ENCODE measurements at places on chromosomes 11 and 22.

- no peak for DNase-seq
Observed at GRCh38 chr11:122440811-122441665, 214.5 kb upstream of the UBASH3B start.

GRCh38 chr11:74012074-74012809 lies 3.4 kb upstream of the UCP3 start:
- no peak for DNase-seq

DNA sequence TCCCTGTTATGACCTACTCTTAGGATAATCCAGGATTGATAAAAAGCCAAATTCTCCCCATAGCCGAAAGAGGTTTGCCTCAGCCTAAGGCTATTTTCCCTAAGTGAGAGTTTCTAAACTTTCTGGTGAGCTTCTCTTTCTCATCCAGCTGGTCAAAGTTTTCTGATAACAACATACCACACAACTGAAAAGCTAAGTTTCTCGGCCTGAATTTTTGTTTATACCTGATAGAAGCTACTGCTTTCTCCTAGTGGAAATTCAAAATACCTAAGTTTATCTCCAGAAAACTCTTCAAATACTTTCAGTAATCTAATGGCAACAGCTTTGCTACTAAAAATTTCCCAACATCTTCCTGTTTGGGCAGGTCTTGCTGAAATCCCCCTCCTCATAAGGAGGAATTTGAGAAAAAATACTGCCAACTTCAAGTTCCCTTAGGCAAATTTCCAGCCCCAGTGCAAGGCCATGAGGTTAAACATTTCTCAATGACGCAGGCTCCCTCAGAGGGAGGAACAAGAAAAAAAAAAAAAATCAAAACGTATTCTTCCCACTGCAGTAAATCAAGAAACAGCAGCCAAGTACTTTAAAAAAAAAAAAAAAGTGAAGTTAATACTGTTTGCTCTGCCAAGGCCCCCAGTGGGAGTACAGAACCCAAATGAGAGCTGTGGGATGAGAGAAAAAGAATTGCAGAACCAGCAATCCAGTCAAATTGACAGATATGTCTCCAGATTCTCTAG lies 127.0 kb downstream of the MRTFA start:
- DNase-seq: peak; percentile 98

GRCh38 chr22:37220543-37220981 lies 8.3 kb upstream of the SSTR3 start:
- DNase-seq: no peak

- DNase-seq: peak; percentile 64
Observed at GRCh38 chr22:37870273-37870672, 21.1 kb downstream of the EIF3L start.

GRCh38 chr11:19232910-19233503 lies 7.7 kb downstream of the E2F8 start:
- peak; percentile 91 for DNase-seq

GRCh38 chr11:125141686-125142535 lies 22.6 kb upstream of the PKNOX2 start:
- DNase-seq: peak; percentile 28

- no peak for DNase-seq
Observed at GRCh38 chr11:13055200-13055599, 46.1 kb downstream of the RASSF10 start.

GRCh38 chr11:129610125-129610524 lies 205.5 kb upstream of the TMEM45B start:
- no peak for DNase-seq

- DNase-seq: no peak
Observed at GRCh38 chr11:134685793-134686380, 273.8 kb upstream of the B3GAT1 start.

DNA sequence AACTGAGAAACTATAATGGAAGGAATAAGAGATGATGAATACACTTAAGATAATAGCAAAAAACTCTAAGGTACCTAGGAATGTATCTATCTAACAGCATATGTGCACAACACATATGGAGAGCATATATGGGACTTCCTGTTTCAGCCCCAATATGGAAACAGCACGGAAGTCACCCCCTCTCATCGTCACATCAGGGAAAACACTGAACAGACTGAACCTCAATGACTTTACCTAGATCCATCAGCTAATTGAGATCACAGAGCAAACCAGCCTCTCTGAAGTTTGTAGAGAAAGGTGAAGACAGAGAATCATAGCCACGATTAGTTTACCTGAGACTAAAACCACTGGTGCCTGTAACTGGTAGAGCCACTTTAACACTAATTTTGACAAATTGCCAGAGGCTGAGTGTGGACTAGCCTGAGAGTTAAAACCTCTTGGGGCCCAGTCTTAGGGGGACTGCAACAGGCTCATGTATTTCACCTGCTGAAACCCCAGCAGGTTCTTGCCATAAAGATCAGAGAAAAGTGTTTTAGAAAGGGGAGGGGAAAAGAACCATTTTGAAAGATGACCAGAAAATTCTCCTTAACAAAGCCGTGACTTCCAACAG lies 722.6 kb downstream of the TBC1D22A start:
- no peak for DNase-seq

DNA sequence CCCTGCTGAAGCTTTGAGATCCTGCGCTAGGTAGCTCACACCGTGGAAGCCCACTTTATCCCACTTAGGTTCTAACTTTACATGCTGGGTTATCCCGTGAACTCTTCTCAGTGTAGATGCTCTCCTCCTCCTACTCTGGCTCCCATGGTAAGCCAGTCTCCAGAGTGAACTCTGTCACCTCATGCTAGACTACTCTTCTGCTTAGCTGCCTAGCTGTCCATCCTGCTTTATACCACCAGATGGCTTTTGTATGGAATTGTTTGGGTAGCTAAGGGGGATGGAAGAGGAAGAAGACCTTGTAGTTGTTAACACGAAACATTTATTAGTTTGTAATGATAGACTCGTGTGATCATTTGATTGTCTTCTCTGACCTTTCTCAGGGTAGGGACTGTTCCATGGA lies 46.8 kb downstream of the EMSY start:
- no peak for DNase-seq

DNA sequence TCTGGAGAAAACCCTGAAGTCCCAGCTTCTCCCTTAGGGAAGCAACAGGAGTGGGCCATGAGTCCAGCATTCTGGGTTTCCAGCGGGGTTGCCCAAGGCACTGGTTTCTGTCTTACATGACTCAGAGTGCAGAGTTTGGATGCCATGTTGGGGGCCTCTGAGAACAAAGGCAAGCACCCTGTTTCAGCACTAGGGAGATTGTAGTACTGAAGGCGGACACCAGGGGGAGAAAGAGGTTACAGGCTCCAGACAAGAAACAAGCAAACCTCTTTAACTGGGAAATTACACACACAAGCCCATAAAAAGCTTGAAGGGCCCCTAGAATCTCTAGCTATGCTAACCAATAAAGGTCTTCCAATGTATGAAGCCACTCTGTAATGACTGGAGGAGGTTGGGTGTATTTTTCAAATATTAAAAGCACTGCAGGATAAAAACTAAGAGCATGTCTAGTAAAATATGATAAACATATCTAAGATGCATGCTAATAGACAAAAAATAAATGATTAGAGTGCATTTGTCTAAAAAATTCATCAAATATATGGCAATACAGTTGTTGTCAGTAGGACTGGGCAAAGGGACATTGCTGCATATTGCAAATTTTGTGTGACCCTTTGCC lies 7.1 kb downstream of the MS4A6E start:
- peak; percentile 36 for DNase-seq

DNA sequence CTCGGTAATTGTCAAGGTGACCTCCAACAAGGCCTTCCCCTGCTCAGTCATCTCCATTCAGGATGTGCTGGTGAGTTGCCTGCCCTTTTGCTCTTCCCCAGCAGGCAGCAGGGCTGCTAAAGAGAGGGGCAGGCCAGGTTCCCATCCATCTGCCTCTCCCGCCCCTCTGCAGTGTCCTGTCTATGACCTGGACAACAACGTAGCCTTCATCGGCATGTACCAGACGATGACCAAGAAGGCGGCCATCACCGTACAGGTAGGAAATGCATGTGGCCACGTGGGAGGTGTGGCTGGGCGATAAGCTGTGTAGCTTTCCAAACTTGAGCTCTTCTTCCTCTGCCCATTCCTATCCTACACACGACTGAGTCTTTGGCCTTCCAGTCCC lies 4.0 kb downstream of the SIDT2 start:
- DNase-seq: no peak

DNA sequence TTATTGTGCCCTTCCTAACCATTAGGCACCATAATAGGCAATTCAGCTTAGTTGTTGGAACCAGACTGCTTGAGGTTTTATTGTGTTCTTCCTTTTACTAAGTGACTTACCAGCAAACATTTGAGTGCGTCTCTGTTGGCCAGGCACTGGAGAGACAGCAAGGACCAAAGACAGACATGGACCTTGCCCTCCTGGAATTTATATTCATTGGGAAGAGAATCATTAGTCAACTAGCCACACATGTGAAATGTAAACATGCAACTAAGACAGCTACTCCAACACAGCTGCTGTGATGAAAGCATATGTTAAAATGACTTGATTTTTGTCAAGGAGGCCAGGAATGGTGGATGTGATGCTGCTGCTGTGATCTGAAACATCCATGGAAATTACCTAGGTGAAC lies 106.4 kb downstream of the TRAF6 start:
- no peak for DNase-seq

- no peak for DNase-seq
Observed at GRCh38 chr11:64322925-64323260, 5.0 kb downstream of the PRDX5 start.

GRCh38 chr22:46114518-46115387 lies 35.6 kb upstream of the PPARA start:
- peak; percentile 54 for DNase-seq

DNA sequence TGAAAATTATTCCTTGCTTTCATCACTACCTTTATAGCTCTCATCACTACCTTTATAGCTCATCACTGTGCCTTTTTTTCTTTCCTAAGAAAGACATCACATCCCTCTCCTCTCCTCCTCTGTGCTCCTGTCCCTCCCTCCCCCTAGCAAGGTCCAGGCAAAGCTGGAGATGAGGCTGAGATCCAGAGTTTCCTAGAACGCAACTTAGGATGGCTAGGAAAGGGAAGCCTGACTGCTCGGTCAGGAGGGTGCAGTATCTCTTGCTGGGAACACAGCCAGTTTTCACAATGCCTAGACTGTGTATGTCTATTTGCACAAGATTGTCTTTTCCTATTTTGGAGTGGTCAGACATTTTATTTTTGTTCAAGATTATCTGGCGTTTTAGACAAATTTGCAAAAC lies 24.7 kb downstream of the TUB start:
- DNase-seq: no peak

DNA sequence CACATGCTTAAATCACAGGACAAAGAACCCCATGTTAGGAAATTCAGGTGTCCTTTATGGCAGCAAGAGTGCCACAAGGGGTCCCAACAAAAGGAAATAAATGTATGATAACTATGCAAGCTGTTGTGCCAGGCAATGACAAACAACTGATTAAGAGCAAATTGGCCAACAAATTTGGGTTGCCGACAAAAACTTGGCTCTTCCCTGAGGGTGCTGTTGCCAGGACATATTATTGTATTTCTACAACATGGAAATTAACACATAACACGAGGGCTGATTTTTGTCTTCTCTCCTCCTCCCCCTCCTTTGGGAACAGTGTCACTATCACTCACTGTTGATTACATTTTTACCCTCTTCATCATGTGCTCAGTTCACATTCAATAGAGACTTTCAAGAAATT lies 56.0 kb downstream of the LRRC4C start:
- no peak for DNase-seq

- DNase-seq: no peak
Observed at GRCh38 chr11:44236296-44236695, 73.6 kb downstream of the ALX4 start.

GRCh38 chr22:48065892-48066291 lies 1303.4 kb downstream of the TBC1D22A start:
- no peak for DNase-seq

GRCh38 chr11:75429902-75430713 lies 2.9 kb downstream of the KLHL35 start:
- DNase-seq: peak; percentile 58

- no peak for DNase-seq
Observed at GRCh38 chr11:64511966-64512365, 79.1 kb upstream of the SLC22A12 start.

DNA sequence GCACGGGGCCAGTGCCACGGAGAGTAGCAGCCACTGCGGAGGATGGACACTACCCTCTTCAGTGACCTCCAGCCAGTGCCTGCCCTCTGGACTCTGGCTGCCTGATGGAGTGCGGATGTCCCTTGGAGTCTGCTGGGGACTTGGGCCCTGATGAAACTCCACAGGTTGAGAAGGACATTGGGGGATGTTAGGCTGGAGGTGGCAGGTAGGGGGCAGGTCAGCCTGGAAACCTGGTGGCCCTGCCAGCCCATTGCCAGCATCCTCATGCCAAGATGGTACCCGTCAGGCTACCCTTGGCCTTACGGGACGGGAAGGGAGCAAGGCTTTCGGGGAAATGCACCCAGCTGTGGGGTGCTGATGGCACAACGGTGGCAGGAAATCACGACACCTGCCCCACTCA lies 4.0 kb downstream of the CABP7 start:
- no peak for DNase-seq

- DNase-seq: no peak
Observed at GRCh38 chr11:74479732-74480123, 12.4 kb upstream of the KCNE3 start.

DNA sequence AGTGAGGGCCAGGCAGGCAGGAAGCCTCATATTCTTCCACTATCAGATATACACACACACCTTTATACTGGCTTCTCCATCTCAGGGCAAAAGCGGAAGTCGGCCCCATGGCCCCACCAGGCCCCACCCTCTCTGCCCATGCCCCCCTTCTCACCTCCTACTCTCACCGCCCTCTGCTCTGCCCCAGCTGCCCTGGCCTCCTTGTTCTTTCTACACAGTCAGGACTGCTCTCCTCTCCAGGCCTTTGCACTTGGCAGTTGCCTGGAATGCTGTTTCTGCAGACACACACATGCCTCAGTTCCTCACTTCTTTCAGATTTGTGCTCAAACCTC lies 25.3 kb downstream of the OTOG start:
- DNase-seq: no peak

DNA sequence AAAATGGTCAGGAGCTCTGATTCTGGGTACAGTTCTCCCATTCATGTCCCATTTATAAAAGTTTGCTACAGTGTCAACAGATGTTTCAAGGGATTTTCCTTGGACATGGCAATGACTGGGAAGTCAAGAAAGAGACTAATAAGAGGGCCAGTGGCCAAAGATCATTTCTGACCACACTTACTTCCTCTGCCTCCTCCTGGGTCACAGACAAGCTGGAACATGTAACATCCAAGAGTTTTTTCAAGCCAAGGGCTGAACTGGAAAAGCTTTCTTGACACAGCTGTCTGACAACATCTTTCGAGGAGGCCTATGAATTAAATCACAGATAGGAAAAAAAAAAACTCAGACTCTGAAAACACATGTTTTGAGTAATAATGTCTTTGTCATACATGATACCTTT lies 8.7 kb downstream of the COMMD9 start:
- DNase-seq: peak; percentile 21

DNA sequence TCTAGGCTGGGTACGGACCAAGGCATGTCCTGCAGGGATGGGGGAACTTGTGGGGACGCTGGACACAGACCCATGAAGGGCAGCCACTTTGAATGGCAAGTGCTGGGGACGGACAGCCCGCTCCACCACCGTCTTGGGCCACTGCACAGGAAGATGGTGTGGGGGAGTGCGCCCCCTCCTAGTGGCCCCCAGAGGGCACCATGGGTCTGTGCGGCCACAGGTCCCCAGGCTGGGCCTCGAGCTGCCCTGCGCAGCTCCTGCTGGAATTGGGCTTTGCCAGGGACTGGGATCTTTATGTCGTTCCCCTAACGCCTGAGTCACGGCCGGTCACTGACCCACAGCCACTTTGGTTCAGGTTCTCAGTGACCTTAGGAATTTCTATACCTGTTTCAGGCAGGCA lies 44.4 kb downstream of the NAT10 start:
- DNase-seq: peak; percentile 22

GRCh38 chr11:108568195-108568858 lies 25.2 kb downstream of the EXPH5 start:
- DNase-seq: no peak

Data from fibroblast of mammary gland (primary cell).